EH (cell line): ENCODE measurements at places on chromosomes 6 and 20.

- peak; percentile 39 for DNase-seq
These were observed 198.6 kb downstream of the DTNBP1 start for GRCh38 chr6:15464211-15464725.

GRCh38 chr20:24379484-24379927 lies 89.9 kb upstream of the SYNDIG1 start:
- peak; percentile 71 for DNase-seq

GRCh38 chr6:21707524-21708319 lies 114.2 kb downstream of the SOX4 start:
- no peak for DNase-seq

DNA sequence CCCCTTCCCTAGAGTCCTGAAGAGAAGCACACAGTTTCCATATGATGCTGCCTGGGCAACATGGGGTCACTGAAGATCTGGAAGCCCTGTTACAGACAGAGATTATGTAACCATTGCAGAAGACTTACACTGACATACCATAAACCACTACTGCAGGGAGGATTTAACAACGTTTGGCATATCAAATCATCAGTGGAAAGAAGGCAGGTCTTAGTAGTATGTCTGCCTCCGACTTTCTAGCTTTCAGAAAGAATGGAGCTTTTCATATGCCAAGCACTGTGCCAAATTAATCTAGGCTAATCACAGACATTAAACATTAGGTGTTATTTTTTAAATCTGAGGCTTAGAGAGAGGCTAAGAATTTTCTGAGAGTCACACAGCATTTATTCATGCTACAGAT lies 144.3 kb downstream of the ADGRB3 start:
- no peak for DNase-seq

- no peak for DNase-seq
These were observed 25.2 kb downstream of the GPX6 start for GRCh38 chr6:28490205-28490890.

GRCh38 chr20:12786276-12786675 lies 222.5 kb upstream of the SPTLC3 start:
- DNase-seq: no peak

DNA sequence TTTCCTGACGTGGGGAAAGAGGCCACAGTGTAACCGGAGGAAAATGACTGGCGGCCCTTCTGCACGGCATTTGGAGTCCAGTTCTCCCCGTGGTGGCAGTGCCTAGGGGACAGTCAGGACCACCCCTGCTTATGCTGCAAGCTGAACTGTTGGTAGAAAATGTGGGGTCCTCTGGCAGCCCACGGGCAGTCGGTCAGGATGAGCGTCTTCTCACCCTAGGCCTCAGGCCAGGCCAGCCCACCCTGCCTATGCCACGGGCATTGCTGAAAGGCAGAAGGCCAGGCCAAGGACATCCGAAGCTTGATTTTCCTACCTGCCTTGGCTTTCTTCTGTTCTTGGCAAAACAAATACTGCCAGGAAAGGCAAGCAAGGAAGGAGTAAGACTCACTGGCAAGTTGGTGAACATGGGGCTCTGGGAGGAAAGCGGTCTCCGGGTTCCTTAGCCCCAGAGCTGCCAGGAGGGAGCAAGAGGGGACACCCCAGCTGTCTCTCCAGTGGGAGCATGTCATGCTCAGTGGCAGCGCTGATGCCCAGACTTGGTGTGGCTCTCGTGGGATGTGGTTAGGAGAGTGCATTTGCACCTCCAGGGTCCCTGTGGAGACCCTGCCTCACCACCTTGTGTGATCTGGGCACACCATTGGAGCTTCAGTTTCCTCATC lies 311.6 kb downstream of the QKI start:
- DNase-seq: no peak

DNA sequence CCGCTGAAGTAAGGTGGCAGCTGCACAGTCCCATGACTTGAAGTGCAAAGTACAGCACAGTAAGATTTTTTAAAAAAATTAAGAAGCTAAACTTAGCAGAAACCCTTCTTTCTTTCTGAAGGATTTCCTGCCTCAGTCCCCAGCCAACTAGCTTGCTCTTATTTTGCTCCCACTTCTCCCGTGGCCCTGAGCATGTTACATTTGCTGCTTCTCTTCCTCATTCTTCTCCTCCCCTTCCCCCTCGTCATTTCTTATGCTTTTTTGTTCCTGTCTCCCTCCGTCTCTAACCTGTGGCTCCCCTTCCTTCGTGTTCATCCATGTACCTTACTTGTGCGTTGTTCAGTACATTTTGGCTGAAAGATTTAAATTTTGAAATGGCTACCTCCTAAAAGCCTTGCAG lies 123.0 kb downstream of the SASH1 start:
- no peak for DNase-seq

GRCh38 chr20:63549679-63550282 lies 2.2 kb upstream of the SRMS start:
- no peak for DNase-seq

DNA sequence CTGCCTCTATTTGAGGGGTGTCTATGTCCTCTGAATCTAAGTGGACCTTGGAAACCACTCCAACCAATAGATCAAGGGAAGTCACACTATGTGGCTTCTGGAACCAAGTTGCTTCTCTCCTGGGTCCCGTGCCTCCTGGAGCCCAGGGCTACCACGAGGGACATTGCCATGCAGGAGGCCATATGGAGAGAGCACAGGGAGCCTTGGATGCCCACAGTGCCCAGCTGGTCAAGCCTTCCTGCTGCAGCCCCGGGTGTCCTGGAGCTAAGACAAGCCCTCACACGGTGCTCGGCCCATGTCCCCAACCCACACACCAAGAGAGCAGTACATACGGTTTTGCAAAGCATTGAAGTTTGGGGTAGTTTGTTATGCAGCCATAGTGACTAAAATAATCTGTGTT lies 231.6 kb downstream of the SYNDIG1 start:
- no peak for DNase-seq

DNA sequence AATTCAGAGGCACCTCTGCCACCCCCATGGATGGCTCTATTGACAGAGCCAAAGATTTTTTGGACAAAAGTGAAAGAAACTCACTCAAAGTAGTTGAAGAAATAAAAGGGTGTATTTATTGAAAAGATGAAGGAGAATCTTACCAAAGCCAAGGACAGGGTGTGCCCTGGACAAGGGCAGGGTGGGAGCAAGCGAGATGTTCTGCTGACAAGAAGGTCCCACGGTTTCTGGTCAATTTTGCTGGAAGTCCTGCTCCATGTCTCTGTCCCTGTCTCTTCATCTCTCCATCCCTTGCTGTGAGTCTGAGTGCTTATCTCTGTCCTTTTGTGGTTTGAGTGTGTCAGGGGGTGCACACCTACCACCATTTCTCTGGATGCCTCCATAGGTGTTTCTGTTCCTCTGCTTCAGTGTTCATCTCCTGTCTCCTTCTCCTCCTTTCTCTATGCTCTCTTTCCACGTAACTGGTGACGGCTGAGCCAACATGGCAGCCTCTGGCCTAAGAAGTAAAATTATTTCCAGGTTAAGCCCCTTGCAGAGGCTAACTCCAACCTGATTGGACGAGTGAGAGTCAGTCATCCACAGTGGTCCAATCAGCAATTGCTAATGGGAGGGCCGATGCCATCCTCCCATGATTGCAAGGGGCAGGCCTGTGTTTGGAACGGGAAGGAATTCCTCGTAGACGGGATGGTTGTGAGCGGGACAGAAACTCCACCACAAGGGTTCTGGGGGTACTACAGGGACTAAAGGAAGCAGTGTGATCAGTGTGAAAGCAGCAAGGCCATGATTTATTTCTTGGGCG lies 502.1 kb upstream of the CDH4 start:
- DNase-seq: no peak

- no peak for DNase-seq
These were observed 123.7 kb downstream of the CHD6 start for GRCh38 chr20:41494451-41494850.

DNA sequence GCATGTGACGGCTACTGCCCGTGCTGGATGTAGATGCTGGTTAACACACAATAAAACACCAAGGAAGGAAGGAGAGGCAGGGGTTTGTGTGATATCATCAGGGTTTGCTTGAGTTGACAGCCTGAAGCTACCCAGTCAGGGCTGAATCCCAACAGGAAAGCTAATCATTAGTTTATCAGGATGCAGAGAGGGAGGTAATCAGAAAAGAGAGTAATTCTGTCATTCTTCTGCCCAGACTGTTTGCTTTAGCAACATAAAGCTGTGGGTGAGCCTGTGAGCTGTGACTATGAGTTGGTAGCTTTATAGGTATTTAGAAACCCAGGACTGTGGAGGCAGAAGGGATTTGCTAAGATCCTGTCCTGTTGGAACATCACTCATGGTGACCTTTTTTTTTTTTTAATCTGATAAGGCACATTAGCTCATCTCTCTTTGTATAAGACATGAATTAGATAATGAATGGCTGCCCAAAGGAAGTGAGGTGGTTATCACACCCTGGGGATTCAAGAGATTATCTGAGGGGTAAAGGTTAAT lies 79.3 kb downstream of the CAP2 start:
- DNase-seq: peak; percentile 64
